Neural crest cell (in vitro differentiated cells): ENCODE measurements at places on chromosomes 16 and 17.
A peak's percentile ranks its signal among the peaks of the same experiment; 100 is the strongest.

DNA sequence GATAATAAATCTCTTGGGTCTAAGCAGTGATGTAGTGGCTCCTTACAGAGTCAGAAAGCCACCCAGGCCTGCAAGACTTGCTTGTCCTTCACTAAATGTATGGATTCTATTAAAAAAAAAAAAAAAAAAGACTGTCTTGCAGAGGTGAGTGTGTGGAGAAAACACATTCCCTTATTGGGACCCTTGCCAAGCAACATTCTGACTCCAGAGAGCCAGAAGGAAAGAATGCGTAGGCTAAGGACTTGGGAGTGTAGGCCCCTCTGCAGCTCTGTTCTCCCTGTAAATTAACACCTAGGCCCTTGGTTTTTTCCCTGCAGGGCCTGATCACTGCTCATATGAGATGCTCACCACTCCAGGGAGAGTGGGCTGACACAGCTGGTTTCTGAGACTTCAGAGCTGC is 17.8 kb downstream of the SCPEP1 start:
- H3K4me1 ChIP-seq, result no peaks in the 10 kb centered on the region
- H3K36me3 ChIP-seq, result no peaks in the 10 kb centered on the region
- no peak overlapping the region for H3K27ac ChIP-seq
- no peak overlapping the region for H3K4me3 ChIP-seq
- no peak for DNase-seq
- H3K27me3 ChIP-seq, result no peaks in the 10 kb centered on the region

DNA sequence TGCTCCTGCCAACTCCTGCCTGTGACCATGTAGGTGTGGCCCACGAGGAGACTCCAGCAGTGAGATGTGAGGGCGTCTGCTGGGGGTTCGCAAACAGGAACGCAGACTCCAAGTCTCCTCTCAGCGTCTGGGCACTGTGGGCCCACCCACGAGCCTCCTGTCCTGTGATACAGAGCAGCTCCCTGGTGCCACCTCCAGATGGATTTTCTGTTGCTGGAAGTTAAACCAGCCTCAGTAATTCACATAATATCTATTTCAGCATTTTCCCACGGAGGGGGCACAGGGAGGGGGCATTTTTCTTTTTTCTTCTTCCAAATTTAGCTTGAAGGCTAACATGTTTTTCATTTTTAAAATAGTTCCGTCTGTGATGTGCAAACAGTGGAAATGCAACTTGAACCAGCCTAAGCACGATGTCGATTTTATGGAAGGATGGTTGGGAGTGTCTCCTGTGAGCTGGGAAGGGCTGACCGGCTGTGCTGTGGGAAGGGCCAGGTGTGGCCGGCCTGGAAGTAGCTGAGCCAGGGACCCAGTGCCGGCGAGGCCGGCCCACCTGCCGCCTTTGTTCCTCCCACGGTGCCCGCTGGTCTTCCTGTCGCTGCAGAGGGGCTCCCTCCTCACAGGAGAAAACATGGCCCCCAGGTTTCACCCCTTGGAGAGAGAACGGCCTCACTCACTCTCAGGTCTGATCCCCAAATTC is 3.9 kb upstream of the RAB40B start:
- DNase-seq, result no peak
- H3K27me3 ChIP-seq, result peaks cover 26% of the 10 kb centered on the region
- H3K4me3 ChIP-seq, result no peak overlapping the region
- no peak overlapping the region for H3K27ac ChIP-seq
- peaks cover 4% of the 10 kb centered on the region for H3K4me1 ChIP-seq

GRCh38 chr16:46911038-46911437 is 26.9 kb downstream of the GPT2 start:
- H3K4me1 ChIP-seq, result peaks cover 7% of the 10 kb centered on the region
- H3K4me3 ChIP-seq, result no peak overlapping the region
- peaks cover 18% of the 10 kb centered on the region for H3K36me3 ChIP-seq
- DNase-seq, result no peak
- no peak overlapping the region for H3K27ac ChIP-seq
- no peaks in the 10 kb centered on the region for H3K27me3 ChIP-seq

DNA sequence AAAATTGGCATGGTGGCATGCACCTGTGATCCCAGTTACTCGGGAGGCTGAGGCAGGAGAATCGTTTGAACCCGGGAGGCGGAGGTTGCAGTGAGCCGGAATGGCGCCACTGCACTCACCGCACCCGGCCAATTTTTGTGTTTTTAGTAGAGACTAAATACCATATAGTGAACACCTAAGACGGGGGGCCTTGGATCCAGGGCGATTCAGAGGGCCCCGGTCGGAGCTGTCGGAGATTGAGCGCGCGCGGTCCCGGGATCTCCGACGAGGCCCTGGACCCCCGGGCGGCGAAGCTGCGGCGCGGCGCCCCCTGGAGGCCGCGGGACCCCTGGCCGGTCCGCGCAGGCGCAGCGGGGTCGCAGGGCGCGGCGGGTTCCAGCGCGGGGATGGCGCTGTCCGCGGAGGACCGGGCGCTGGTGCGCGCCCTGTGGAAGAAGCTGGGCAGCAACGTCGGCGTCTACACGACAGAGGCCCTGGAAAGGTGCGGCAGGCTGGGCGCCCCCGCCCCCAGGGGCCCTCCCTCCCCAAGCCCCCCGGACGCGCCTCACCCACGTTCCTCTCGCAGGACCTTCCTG is at the start of gene HBQ1:
TSS of gene HBQ1 (plus strand) at position 359 of the 575 bp plus-strand sequence. CDS start at position 387, 28 bp downstream.
- peaks cover 6% of the 10 kb centered on the region for H3K4me1 ChIP-seq
- peaks cover 5% of the 10 kb centered on the region for H3K36me3 ChIP-seq
- H3K27me3 ChIP-seq, result peaks cover 49% of the 10 kb centered on the region
- peak within 1 kb of the TSS; percentile 64 for H3K4me3 ChIP-seq
